ENCODE measurements at places on chromosomes 12 and 14. TPM values are rescaled to one million over a fixed set of nuclear protein-coding genes. Genes with fewer than 3 reads are reported as not detected.

DNA sequence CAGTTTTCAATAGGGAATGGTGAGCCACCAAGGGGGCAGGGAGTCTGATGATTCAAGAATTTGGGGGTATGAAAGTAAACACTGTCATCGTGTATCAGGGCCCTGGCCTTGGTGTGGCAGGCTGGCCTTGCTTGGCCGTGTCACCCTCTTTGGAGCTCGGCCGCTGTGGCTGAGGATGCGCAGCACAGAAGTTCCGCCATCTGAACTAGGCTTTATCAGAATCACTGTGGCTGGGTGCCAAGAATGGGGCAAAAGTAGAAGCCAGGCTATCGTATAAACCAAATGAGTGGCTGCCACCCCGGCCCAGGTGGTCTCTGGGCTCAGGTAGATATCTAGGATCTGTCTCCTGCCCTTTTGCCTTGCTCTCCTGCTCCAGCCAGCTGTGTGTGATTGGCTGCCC, 137.4 kb downstream of the PAPOLA start:
- no peak for DNase-seq

GRCh38 chr12:23898121-23898520, 51.3 kb downstream of the SOX5 start:
- DNase-seq: no peak

Gene KCNH3
- 0.97 TPM for total RNA-seq

Gene GZMB
- not detected for total RNA-seq

Gene KRT6B
- total RNA-seq: not detected

Gene FAM90A1
- total RNA-seq: 2.6 TPM
